ENCODE measurements at places on chromosomes 11 and 22. TPM values are rescaled to one million over a fixed set of nuclear protein-coding genes. Genes with fewer than 3 reads are reported as not detected.

The NPAS4 gene
- total RNA-seq: not detected

The SNX19 gene
- 67.4 TPM for total RNA-seq

The ISX gene
- total RNA-seq: not detected

The CWF19L2 gene
- total RNA-seq: 19.5 TPM

The TIMM10 gene
- 35.3 TPM for total RNA-seq

The TIRAP gene
- 15.2 TPM for total RNA-seq

The OR52N4 gene
- not detected for total RNA-seq

The FDXACB1 gene
- 2.4 TPM for total RNA-seq

The SMC1B gene
- not detected for total RNA-seq

The TRIM49 gene
- total RNA-seq: not detected

The BAIAP2L2 gene
- total RNA-seq: 0.44 TPM

The C11orf52 gene
- 14.6 TPM for total RNA-seq

The OR4A16 gene
- not detected for total RNA-seq

The SPI1 gene
- total RNA-seq: 295 TPM
